Mesenchymal stem cell (in vitro differentiated cells and primary cell): ENCODE measurements at places on chromosomes 6 and 20.

- H3K27me3 ChIP-seq: no peaks in the 10 kb centered on the region
- DNase-seq: no peak
- peaks cover 3% of the 10 kb centered on the region for H3K4me1 ChIP-seq
- peak overlapping the region; percentile 92 for H3K27ac ChIP-seq
- H3K36me3 ChIP-seq: no peaks in the 10 kb centered on the region
- H3K4me3 ChIP-seq: no peak overlapping the region
Observed at GRCh38 chr6:142373268-142374090, 71.7 kb downstream of the ADGRG6 start.

GRCh38 chr20:6007094-6007528, 46.7 kb downstream of the LRRN4 start:
- H3K4me1 ChIP-seq: peaks cover 1% of the 10 kb centered on the region
- peak overlapping the region; percentile 97 for H3K4me3 ChIP-seq
- peak overlapping the region; percentile 10 for H3K27ac ChIP-seq
- DNase-seq: no peak

- H3K4me1 ChIP-seq: no peaks in the 10 kb centered on the region
- H3K4me3 ChIP-seq: no peak overlapping the region
- no peak overlapping the region for H3K27ac ChIP-seq
- H3K27me3 ChIP-seq: peaks cover 25% of the 10 kb centered on the region
- no peak for DNase-seq
- H3K36me3 ChIP-seq: no peaks in the 10 kb centered on the region
Observed at GRCh38 chr20:2086177-2086979, 15.2 kb upstream of the STK35 start.

DNA sequence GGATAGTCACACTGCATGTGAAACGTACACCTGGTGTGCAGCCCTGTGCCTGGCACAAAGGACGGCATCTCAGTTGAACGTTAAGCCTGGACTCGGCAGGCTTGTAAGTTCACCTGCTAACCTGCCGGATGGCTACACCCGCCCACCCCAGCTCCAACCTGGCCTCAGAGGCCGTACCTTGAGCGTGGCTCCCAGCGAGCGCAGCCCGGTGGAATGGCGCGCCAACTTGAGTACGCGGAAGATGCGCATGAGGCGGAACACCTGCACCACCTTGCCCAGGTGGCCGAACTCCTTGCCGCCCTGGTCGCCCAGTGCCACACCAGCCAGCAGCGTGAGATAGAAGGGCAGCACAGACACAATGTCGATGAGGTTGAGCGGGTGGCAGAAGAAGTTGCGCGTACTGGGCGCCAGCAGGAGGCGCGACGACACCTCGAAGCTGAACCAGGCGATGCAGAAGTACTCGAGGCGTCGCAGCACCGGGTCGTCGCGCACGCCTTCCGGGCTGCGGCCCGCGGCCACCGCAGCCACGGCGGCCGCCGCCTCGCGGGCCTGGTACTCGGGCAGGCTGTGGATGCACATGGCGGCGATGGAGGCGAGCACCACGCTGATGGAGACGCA, 3.3 kb downstream of the KCNS1 start:
- H3K36me3 ChIP-seq: peaks cover 10% of the 10 kb centered on the region
- no peak for DNase-seq
- no peak overlapping the region for H3K27ac ChIP-seq

DNA sequence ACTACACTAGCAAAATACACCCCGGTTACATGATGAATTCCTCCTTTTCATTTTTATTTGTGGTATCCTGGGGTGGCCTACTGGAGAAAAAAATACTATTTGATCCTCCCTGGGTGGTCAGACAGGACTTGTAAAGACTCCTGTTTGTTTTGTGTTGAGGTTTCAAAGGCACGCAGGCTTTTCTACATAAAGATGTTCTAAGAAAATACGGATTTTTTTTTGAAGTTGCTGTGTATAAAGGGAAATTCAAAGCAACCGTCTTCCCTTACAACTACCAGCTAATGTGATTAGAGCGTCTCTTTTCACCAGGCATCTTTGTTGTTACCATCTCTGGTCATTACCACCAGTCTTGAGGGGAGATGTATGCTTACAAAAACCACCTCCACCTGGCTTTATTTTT, 187.1 kb downstream of the SOX4 start:
- DNase-seq: no peak
- no peak overlapping the region for H3K4me3 ChIP-seq
- H3K4me1 ChIP-seq: peaks cover 4% of the 10 kb centered on the region
- H3K36me3 ChIP-seq: no peaks in the 10 kb centered on the region
- H3K27me3 ChIP-seq: no peaks in the 10 kb centered on the region

GRCh38 chr6:105746509-105746908, 339.6 kb upstream of the PRDM1 start:
- DNase-seq: no peak
- H3K27me3 ChIP-seq: no peaks in the 10 kb centered on the region
- no peaks in the 10 kb centered on the region for H3K4me1 ChIP-seq

GRCh38 chr6:6564154-6564553, 24.4 kb upstream of the LY86 start:
- H3K27ac ChIP-seq: no peak overlapping the region
- H3K27me3 ChIP-seq: no peaks in the 10 kb centered on the region
- no peaks in the 10 kb centered on the region for H3K36me3 ChIP-seq
- no peak for DNase-seq
- H3K4me3 ChIP-seq: no peak overlapping the region

DNA sequence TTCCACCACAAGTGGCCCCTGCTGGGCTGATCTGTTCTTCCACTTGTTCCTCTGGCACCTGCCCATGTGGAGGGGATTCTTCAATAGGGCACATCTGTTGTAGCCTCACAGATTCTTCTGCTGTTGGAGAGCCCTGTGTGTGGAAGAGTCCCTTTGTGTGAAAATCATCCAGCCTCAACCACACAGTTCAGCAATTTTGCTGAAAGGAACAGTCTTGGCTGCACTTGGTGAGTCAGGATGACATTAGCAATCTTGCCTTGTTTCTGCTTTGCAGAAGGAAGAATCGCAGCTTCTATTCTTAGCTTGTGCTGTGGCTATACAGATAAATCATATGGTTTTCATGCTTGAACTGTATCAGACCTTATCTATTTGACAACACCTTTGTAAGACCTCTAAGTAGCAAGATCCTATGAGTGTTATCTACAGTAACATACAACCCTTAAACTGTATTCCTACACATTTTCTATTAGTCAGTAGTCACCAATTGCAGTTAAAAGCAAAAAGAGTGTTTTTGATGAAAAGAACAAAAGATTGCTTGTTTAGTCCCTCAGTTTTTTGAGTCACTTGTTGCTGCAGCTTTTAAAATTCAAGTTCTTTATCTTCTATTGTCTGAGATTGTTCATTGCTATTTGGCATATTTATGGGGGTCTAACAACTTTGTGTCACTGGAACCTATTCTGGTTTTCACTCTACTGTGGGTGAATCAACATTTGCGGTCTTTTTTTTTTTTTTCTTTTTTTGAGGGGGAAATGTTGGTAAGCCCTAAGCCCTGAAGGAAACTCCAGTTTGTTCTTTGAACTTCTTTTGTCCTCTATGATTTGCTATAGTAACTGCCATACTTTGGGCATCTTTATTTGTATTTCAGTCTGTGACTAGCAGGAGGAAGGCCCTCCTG, 231.6 kb downstream of the TFAP2B start:
- no peaks in the 10 kb centered on the region for H3K36me3 ChIP-seq
- no peak for DNase-seq
- H3K27ac ChIP-seq: peak overlapping the region; percentile 55
- no peaks in the 10 kb centered on the region for H3K27me3 ChIP-seq

DNA sequence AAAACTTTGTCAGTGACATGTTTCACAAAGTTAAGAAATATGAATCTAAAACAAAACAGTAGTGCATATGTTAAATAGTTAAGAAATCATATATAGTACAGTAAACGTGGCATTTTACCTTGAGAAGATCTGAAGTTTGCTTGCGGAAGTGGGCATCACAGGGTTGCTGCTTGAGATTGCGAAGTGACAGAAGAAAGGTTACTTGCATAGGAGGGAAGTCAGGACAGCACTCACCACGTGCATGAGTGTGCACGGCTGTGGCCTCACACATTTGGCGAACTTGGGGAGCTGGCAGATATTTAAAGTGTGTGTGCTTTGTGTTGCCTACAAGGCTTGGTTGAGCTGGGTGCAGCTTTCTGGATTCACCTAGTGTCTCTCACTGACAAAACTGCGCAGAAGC, 431.5 kb upstream of the ARID1B start:
- no peaks in the 10 kb centered on the region for H3K36me3 ChIP-seq
- no peaks in the 10 kb centered on the region for H3K4me1 ChIP-seq
- H3K4me3 ChIP-seq: no peak overlapping the region
- no peak for DNase-seq
- H3K27me3 ChIP-seq: no peaks in the 10 kb centered on the region

DNA sequence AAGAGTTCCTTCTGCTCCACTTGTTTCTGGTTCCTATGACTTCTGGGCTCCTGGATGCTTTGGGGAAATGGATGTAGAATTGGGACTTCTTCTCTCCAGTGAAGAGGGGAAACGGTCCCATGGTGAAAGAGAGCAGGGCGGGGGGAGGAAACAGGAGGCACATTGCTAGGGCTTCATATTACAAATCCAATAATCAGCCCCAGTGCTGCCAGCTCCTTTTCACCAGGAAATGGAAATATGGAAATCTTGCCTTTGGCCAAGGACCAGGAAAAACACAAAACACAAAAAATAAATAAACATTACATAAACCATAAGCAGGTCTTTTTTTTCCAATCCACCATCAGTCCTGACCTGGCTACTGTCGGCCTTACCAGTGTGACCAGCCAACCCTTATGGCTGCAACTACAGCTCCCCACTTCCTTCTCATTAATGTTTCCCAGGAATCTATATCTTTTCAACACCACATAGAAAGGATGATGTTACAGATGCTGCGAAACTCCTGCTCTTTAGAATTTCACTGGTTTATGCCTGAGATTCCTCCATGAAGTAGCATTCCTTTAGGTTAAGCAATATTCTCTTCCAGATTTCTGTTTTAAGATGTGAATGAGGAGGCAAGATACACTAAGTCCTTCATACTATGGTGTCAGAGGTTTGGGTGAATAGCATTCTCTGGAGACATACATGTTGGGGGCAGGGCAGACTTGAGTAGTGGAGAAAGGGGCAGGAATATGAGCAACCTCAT, 2.0 kb downstream of the PI3 start:
- no peaks in the 10 kb centered on the region for H3K36me3 ChIP-seq
- H3K4me3 ChIP-seq: no peak overlapping the region
- no peak overlapping the region for H3K27ac ChIP-seq
- DNase-seq: no peak
- H3K27me3 ChIP-seq: peaks cover 8% of the 10 kb centered on the region

GRCh38 chr20:11585752-11586352, 331.8 kb upstream of the BTBD3 start:
- H3K27me3 ChIP-seq: peaks cover 3% of the 10 kb centered on the region
- H3K4me3 ChIP-seq: no peak overlapping the region
- H3K4me1 ChIP-seq: no peaks in the 10 kb centered on the region
- DNase-seq: peak; percentile 12
- H3K27ac ChIP-seq: no peak overlapping the region

- no peaks in the 10 kb centered on the region for H3K36me3 ChIP-seq
- peaks cover 18% of the 10 kb centered on the region for H3K27me3 ChIP-seq
- no peak overlapping the region for H3K4me3 ChIP-seq
- H3K4me1 ChIP-seq: peaks cover 8% of the 10 kb centered on the region
- H3K27ac ChIP-seq: no peak overlapping the region
Observed at GRCh38 chr20:48763216-48763914, 64.4 kb downstream of the PREX1 start.

GRCh38 chr6:79117752-79118151, 39.7 kb upstream of the PHIP start:
- H3K27ac ChIP-seq: no peak overlapping the region
- H3K4me1 ChIP-seq: no peaks in the 10 kb centered on the region
- no peaks in the 10 kb centered on the region for H3K27me3 ChIP-seq
- H3K36me3 ChIP-seq: no peaks in the 10 kb centered on the region

GRCh38 chr20:1788044-1788443, 107.2 kb upstream of the SIRPA start:
- no peak overlapping the region for H3K4me3 ChIP-seq
- peaks cover 66% of the 10 kb centered on the region for H3K27me3 ChIP-seq
- no peak overlapping the region for H3K27ac ChIP-seq

DNA sequence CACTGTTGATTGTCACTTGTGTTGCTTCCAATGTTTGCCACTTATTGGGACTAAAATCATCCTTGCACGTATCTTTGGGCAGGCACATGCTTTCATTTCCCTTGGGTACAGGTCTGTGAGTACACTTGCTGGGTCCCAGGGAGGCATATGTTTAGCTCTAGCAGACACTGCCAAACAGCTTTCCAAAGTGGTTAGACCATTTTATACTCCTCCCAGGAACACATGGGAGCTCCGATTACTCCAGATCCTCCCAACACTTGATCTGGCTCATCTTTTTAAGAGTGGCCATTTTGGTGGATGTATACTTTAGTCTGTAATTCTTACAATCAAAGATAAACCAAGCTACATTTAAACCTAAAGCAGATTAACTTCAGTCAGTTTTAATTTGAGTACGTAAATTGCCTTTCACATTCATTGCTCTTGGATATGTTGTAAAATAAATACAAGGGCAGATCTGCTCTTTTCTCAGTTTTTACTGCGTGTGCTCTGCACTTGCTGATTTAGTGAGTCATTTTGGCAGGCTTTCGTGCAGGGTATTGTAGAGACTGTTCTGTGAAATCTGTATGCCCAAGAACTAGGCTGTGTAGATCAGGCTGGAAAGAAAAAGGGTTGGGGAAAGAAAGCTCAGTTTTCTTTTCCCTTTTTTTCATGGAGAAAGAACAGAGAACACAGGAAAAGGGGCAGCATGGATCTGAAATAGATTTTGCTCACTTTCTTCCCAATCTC, 19.5 kb downstream of the SLC22A1 start:
- H3K36me3 ChIP-seq: peaks cover 10% of the 10 kb centered on the region
- H3K4me3 ChIP-seq: no peak overlapping the region
- H3K27ac ChIP-seq: peak overlapping the region; percentile 16
- peaks cover 11% of the 10 kb centered on the region for H3K4me1 ChIP-seq

DNA sequence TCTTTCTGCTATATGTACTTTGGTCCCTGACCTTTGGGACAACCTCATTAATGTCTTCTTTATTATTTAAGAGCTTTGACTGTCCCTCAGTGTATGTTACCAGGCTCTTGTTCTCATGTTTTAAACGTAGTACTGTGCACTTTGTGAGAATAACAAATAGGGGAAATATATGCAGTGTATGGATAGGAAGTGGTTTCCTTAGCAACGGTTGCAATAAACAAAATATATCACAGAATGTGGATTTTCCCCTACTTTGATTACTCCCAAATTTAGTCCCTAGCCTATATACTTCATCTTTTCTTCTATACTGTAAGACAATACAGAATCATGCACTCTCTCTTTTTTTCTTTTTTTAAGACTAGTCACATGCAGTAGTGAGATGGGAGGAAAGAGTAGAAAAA, 123.8 kb upstream of the AKIRIN2 start:
- no peak overlapping the region for H3K4me3 ChIP-seq
- H3K36me3 ChIP-seq: no peaks in the 10 kb centered on the region
- H3K27ac ChIP-seq: no peak overlapping the region
- peak; percentile 18 for DNase-seq
